ENCODE measurements at places on chromosomes 5 and 9.

DNA sequence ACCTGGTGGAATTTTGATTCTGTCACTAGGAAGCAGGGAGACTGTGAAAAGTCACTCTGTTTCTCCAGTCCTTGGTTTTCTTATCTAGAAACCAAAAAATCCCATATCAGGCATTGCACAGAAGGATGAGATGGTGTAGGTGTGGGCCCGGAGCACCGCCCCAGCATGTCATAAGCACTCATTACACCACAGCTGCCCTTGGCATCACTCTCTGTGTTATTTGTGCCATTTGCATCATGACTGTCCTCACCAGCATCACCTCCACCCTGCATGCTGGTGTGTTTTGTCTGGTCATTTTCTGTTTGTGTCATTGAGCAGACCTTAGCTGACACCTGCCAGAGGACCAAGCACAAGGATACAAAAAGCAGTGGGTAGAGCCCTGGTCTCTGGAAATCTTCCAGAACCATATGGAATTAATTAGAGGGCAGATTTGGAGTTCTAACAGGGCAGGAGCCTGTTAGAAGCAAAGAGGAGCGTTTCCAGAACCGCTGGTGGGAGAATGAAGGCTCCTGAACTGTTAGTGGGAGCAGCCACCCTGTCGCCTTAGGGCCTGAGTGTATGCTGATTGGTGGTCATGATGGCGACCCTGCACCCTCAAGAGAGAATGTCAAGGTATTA lies 99.3 kb downstream of the AMBP start:
- no peak for DNase-seq

- no peak for DNase-seq
These were observed 106.0 kb upstream of the KIF2A start for GRCh38 chr5:62199792-62200716.

- DNase-seq, result no peak
These were observed 6.2 kb downstream of the SKP2 start for GRCh38 chr5:36158144-36158543.

GRCh38 chr9:80062567-80062966 lies 490.8 kb downstream of the TLE4 start:
- no peak for DNase-seq

DNA sequence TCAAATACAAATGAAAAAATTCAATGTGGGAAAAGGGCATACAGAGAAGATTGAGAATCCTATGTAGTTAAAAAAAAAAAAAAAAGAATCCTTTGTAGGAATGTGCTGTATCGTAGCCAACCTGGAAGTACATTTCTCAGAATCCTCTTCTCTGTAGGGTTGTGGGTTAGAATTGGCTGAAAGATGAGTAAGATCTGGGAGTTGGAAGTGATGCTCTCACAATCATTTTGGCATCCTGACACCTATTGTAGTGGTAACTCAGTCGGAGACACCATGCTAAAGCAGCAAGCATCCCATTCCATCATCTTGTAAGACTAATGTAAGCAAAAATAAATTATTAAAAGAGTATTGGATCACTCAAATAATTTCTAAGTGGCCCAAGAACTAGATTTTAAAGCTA lies 30.6 kb downstream of the MRPL22 start:
- DNase-seq, result no peak

GRCh38 chr9:82255481-82256176 lies 267.1 kb downstream of the SPATA31D1 start:
- DNase-seq, result no peak

GRCh38 chr9:14434158-14434504 lies 120.2 kb upstream of the NFIB start:
- no peak for DNase-seq

- DNase-seq, result no peak
These were observed 265.2 kb downstream of the MAST4 start for GRCh38 chr5:66861402-66861801.

- DNase-seq, result no peak
These were observed 2.1 kb upstream of the HAND1 start for GRCh38 chr5:154479944-154480750.

DNA sequence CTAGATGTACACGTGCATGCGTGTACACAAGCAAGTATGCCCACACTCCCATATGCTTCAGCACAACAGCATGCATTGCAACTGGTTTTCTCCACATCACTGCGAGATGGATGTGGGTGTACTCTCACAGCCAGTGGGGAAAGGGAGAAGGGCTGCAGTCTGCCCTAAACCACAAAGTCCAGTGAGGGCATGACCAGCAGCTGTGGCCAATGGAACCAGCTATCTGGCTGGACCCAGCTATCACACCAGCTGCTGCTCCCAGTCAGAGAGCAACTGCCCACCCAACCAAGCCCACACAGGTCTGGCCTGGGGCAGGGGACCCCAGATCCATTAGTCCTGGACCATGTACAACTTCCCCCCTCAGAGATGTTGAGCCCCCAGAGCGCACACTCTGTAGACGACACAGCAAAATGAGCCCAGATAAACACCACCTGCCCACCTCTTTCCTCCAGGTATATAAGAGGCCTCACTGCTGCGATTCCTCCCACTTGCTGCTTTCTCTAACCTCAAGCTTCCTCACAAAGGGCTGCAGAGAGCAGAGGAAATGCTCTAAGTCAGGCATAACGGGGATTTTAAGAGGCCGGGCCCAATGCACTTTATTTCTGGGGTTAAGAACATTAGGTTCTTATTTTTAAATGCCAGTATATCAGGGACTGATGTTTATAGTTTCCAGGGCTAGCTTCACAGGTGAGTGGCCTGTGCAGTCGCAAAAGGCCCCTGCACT lies 39.0 kb downstream of the SHB start:
- no peak for DNase-seq

DNA sequence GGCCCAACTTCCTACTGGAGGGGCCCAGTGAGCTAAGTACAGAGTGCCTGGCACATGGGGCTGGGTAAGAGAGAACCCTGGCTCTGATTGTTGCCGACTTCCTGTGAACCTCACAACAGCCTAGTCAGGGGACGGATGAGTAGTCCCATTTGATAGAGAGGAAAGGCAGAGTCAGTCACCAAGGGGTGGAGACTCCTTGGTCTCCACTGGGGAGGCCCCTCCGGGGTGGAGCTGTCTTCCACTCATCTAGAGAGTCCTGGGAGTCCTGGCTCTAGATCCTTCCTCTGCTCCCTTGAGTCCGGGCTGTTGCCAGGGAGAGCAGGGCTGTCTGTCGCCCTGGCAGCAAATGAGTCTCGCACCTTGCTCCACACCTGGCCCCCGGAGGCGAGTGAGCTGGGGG lies 8.0 kb downstream of the GRK6 start:
- no peak for DNase-seq

GRCh38 chr5:143402553-143403333 lies 743 bp downstream of the NR3C1 start:
- peak; percentile 46 for DNase-seq

DNA sequence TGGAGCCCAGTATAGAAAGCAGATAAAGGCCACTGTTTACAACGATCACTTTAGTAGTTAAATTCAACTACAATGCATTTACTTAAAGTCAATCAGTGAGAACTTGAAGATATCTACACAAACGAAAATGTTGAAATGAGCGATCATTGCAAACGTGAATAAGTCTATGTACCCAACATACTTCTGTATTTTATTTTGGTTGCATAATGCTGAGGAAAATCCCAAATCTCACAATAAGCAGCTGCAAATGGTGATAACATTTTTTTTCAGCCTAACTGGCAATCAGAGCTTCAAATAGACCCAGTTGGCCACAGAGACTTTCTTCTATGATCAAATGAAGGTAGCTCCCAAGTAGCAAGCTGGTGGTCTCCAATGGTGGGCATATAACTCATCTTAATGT lies 32.1 kb downstream of the PDGFRB start:
- DNase-seq, result no peak

GRCh38 chr9:98726735-98727134 lies 18.0 kb upstream of the GABBR2 start:
- no peak for DNase-seq

- DNase-seq, result no peak
These were observed 5.0 kb downstream of the MED7 start for GRCh38 chr5:157137691-157138090.

DNA sequence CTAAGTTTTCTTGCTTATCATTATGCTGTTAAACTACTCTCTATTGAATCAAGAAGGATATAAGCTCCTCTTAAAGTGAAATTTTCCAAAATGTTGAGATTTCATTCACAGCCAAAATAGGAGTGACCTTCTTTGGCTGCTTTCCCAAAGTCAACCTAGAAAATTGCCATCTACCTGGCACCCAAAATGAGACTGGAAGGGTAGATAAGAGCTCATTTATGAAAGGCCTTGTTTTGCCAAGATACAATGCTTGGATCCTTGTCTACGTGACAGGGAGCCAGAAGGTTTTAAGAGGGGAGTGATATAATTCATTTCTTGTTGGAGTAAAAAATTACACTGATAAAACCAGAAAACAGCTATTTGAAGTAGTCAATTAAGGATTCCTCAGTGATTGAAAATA lies 287.1 kb downstream of the IZUMO3 start:
- DNase-seq, result no peak
